IPS-NIHi11 (cell line): ENCODE measurements at places on chromosomes 2 and 18.

- no peak for DNase-seq
These were observed 143.6 kb downstream of the RTP5 start for GRCh38 chr2:242012956-242013764.

- DNase-seq, result no peak
These were observed 75.8 kb downstream of the DGKD start for GRCh38 chr2:233430081-233430480.

DNA sequence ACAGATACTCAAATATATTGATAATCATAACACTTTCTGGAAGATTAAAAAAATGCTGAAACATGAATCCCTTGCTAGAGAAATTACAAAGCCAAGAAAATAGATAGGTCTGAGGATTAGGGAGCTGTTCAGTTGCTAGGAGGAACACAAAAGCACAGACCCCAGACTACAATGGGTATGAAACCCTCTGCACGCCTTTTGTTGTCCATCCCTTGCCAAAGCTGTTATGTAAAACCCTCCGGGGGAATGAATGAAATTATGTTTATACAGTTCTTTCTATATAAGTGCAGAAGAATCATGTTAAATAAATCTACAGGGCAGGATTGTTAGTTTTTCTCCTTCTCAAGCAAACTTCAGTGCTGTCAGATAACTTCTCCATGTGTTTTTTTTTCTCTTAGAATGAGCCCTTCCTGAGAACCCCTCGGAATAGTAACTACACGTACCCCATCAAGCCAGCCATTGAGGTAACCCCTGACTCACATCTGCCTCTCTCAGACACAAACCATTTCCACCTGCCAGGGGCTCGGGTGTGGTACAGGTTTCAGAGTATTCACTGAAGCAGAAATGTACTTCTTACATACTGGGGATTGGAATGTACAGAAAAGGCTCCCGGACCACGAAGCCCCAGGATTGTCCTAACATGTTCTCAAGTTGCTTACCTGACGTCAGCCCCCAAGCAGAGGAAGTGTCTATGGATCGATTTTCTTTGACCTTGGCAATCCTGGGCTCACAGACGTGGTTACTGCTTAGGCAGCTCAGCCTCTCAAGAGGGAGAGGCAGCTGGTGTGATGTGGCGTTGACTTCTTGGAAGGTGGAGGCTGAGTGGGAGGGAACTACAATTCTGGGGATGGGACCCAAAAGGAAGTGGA lies 118.0 kb downstream of the PLB1 start:
- DNase-seq, result no peak

DNA sequence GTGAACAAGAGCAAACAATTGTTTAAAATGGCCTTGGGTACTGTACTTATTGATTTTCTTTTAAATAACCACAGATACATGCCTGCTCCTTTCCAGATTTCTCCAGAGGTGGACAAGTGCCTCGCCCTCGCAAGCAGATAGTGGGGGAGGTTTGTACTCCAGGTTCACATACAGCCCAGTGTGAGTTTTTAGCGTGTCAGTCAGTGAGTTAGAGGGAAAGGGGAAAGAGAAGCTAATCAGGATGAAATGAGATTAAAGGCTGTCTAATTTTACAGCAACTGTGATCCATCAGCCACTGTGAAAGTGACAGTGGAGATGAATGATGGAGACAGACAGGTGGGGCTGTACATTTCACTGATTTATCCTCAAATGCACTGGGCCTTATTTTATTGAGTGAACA lies 74.7 kb downstream of the KLHL14 start:
- DNase-seq, result no peak

DNA sequence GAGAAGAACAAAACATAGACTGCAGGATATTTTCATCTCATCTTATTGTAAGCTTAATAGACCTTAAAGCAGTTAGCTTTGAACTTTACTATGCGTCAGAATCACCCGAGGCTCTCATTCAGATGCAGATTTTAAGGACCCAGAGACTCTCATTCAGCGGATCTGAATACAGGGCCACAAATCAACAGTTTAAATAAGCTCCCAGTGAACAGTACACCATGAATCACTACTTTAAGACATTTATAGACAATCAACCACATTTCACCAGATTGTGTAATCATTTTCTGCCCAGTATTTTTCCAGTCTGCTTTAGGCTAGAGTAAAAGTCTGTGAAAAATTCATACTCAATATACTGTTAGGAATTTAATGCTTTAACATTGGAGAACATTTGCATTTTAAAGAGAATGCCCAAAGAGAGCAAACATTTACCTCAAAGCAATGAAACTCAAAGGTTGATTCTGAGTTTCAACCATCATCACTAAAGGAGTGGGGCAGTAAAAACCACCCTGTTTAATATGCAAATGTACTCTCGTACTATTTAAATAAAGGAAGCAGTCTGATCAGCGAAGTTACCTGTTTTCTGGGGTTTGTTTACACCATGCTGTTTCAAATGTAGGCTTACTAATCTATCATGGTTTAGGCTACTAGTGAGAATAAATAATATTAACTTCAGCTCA lies 11.0 kb upstream of the ALPK2 start:
- DNase-seq, result no peak

DNA sequence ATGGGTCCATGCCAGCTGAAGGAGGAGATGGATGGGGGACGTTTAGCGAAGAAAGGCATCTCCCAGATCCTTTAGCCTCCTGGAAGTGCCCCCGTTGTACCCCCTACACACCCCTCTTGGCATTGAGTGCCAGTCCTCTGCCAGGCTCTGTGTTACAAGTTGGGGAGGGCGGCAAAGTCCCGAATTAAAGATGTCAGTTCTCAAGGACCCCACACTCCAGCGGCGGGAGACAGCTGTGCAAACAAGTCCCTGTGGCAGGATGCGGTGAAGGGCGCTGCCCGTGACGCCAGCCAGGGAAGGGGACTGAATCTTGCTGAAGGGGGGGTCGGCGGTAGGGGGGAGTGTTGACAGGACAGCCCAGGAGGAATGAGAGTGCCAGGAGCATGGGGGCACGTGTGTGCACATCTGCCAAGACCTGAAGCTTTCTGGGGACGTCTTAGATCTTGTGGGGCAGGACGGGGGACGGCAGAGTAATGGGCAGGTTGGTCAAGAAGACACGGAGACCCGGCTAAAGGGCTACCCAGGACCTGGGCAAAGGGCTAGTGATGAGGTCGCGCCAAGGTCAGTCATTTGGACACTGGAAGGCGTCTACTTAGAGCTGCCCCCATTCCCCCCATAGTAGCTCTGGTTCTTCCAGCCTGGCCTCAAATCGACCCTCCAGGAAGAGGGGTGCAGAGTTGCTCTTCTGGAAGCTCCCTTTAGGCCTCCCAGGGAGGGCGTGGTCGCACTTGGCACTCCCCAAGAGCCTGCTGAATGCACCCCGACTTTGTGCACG lies 2.8 kb upstream of the CTDSP1 start:
- DNase-seq, result no peak
